ENCODE measurements at places on chromosomes 4 and X. TPM values are rescaled to one million over a fixed set of nuclear protein-coding genes. Genes with fewer than 3 reads are reported as not detected.

The RFC1 gene
- 74.6 TPM for total RNA-seq

The TSC22D3 gene
- total RNA-seq: 135 TPM

The RNF128 gene
- total RNA-seq: not detected

DNA sequence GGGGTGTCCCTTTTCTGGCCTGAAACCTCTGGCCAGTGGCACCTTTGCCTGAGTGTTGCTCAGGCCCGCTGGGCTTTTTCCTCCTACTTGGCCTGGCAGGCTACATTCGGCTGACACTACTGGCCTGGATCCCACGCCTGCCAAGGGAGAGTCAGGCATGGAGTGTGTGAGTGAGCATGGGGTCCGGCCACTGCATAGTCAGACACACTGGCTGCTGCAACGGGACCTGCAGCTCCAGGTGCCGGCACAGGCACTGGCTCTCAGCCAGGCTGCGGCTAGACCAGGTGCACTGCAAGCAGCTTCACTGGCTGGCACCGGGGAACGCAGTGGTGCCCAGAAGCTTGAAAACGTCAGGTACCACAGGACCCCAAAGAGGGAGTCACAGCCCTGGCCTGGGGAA, 434.9 kb downstream of the ARHGAP24 start:
- no peak for DNase-seq
- H3K36me3 ChIP-seq: no peaks in the 10 kb centered on the region
- H3K27ac ChIP-seq: no peak overlapping the region
- no peaks in the 10 kb centered on the region for H3K27me3 ChIP-seq
- no peaks in the 10 kb centered on the region for H3K4me1 ChIP-seq

GRCh38 chr4:94833394-94833793, 75.6 kb downstream of the BMPR1B start:
- no peaks in the 10 kb centered on the region for H3K27me3 ChIP-seq
- H3K36me3 ChIP-seq: no peaks in the 10 kb centered on the region
- no peaks in the 10 kb centered on the region for H3K4me1 ChIP-seq
- no peak for DNase-seq
- no peak overlapping the region for H3K4me3 ChIP-seq
- H3K27ac ChIP-seq: no peak overlapping the region

- no peak overlapping the region for H3K27ac ChIP-seq
- H3K4me3 ChIP-seq: no peak overlapping the region
- peaks cover 91% of the 10 kb centered on the region for H3K27me3 ChIP-seq
These were observed 26.5 kb downstream of the HAND2 start for GRCh38 chr4:173503330-173504180.

GRCh38 chr4:26075583-26075982, 161.6 kb downstream of the SMIM20 start:
- H3K36me3 ChIP-seq: peaks cover 21% of the 10 kb centered on the region
- no peak overlapping the region for H3K27ac ChIP-seq

DNA sequence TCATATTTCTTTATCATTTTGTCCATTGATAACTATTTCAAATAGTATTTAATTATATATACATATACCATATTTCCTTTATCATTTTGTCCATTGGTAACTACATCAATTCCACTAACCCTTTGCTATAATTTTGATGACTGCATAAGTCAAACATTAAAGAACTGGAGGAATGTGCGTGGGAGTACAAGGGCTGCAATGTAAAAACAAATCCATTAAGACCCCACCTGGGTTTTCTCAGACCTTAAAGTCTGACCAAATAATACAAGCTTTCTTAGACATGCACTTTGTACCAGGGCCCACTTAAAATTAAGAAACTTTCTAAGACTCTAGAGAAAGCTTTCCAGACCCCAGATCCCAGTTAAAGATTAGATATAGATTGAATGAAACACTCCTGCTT, 1622.4 kb upstream of the PCDH10 start:
- no peak overlapping the region for H3K4me3 ChIP-seq
- no peaks in the 10 kb centered on the region for H3K27me3 ChIP-seq
- H3K4me1 ChIP-seq: no peaks in the 10 kb centered on the region
- DNase-seq: no peak
- no peaks in the 10 kb centered on the region for H3K36me3 ChIP-seq

GRCh38 chr4:182642831-182643230, 274.4 kb downstream of the DCTD start:
- no peaks in the 10 kb centered on the region for H3K36me3 ChIP-seq
- H3K27ac ChIP-seq: no peak overlapping the region
- DNase-seq: no peak
- H3K4me3 ChIP-seq: no peak overlapping the region

- no peaks in the 10 kb centered on the region for H3K36me3 ChIP-seq
- H3K27me3 ChIP-seq: no peaks in the 10 kb centered on the region
- H3K27ac ChIP-seq: no peak overlapping the region
- H3K4me1 ChIP-seq: no peaks in the 10 kb centered on the region
These were observed 425.7 kb downstream of the GPAT3 start for GRCh38 chr4:83961575-83961974.

- H3K4me3 ChIP-seq: no peak overlapping the region
- H3K36me3 ChIP-seq: peaks cover 8% of the 10 kb centered on the region
- no peaks in the 10 kb centered on the region for H3K27me3 ChIP-seq
- H3K27ac ChIP-seq: no peak overlapping the region
- H3K4me1 ChIP-seq: peaks cover 26% of the 10 kb centered on the region
- no peak for DNase-seq
These were observed 2.6 kb downstream of the LSM6 start for GRCh38 chr4:146178126-146178525.

DNA sequence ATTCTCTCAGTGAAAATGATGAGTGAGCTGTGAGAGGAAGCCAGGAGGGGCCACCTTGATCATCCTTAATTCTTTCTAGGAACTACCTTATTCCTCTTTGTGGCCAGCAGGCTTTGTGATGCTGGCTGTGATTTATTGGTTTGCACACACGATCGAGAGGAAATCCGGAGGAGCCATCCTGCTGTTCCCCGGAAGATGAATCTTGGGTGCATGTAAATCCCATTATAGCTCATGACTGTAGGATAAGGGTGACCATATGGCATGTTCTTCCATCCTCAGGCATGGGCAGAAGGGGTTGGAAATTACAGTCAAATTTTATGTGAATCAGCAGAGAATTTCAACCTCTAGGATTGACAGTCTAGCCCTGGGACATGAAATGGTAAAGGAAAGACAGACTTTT, 254.5 kb downstream of the UNC5C start:
- H3K4me3 ChIP-seq: no peak overlapping the region
- H3K36me3 ChIP-seq: peaks cover 2% of the 10 kb centered on the region
- H3K4me1 ChIP-seq: peaks cover 17% of the 10 kb centered on the region
- DNase-seq: no peak

DNA sequence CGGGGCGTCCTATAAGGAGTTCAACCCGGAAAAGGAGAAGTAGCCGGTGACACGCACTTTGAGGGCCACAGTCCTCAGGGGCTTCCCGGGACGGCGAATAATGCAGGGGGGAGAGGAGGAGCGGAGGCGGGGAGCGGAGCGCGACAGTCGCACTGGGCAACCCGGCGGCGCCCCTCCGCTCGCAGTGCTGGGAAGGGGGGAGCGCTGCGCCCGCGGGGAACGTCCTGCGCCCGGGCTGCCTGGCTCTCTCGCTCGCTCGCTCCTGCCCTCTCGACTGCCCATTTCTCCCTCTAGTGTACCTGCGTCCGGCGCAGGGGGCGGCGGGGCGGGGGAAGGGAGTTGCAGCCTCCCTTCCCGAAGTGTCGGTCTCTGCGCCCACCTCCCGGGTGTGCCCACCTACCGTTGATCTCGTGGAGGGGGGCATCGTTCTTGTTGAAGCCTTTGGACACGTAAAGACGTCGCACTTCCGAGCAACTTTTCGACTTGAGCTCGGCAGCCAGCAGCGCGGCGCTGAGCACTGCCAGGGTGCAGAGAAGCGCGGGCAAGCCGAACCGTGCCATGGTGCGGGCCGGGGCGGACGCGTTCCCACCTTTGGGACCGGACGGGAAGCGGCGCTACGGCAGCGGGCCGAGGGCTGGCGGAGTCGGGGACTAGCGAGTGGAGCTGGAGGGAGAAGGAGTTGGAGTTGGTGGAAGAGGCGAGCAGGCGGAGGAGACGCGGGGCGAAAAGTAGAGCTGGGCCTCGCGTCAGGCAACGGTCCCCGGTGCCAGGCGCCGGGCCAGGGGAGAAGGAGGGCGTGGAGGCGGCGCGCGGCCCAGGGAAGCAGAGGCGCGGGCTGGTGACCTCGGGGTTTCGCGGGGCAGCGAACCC, 648 bp downstream of the GPC4 start:
- no peak overlapping the region for H3K27ac ChIP-seq
- peaks cover 3% of the 10 kb centered on the region for H3K4me1 ChIP-seq
- peak; percentile 28 for DNase-seq

DNA sequence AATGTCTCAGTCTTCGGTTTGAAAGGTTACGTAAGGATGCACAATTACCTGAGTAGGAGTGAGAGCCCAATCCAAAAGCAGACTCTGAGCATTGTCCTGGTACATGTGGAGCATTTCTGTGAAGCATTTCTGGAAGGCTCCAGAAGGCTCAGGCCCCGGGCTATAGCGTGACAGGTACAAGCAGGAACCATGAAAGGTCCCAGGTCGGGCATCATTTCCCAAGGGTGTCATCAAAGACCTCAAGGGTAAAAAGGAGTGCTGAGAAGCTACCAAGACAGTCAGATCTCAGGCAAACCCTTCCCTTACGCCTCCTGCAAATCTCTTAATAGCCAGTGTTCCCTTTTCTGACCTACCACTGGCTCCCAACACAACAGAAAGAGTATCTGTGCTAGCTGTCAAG, 30.8 kb downstream of the GPC4 start:
- H3K27me3 ChIP-seq: no peaks in the 10 kb centered on the region
- no peak overlapping the region for H3K4me3 ChIP-seq
- no peak overlapping the region for H3K27ac ChIP-seq

- H3K36me3 ChIP-seq: peaks cover 26% of the 10 kb centered on the region
- peak overlapping the region; percentile 51 for H3K4me3 ChIP-seq
- peak overlapping the region; percentile 73 for H3K27ac ChIP-seq
- H3K27me3 ChIP-seq: no peaks in the 10 kb centered on the region
These were observed 158.2 kb upstream of the MAP3K15 start for GRCh38 chrX:19673375-19674040.

DNA sequence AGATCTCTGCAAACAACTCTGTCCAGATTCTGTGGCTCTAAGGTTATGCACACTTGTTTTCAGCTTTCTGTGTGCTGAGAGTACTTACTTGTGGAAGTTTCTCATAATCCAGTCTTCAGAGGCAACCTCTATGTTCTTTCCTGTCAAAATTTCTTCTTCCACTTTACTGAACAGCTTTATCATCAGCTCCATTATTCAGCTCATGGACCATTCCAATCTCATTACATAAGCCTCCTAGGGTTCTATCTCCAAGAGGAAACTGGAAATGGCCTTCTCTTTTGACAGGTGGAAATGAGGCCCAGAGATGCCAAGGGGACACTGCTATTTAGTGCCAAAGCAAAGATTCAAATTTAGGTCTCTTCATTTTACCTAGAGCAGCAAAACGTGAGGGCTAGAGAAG, 61.3 kb downstream of the CHRDL1 start:
- no peaks in the 10 kb centered on the region for H3K36me3 ChIP-seq
- DNase-seq: no peak
- no peaks in the 10 kb centered on the region for H3K4me1 ChIP-seq

DNA sequence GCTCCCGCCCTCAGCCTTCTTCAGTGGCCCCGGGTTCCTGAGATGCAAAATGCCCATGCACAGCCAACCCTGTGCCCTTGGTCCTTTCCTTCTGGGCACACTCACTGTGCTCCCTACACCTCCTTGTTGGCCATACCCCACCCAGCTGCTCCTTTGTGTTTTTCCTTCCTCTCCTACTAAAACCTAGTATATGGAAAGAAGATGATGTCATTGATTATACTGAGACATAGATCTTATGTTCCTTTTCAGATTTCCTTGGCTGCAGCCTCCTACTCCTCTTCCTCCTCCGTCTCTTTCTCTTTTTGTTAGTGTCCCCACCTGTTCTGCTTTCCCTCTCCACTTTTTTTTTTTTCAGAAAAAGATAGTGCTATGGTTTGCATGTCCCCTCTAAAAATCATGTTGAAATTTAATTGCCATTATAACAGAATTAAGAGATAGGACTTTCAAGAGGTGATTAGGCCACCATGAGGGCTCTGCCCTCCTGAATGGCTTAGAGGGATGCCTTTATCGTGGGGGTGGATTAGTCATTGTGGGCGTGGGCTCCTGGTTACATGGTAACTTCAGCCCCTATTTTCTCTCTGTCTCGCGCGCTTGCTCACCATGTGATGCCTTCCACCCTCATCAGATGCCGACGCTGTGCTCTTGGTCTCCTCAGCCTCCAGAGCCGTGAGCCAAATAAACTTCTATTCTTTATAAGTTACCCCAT, 254.9 kb upstream of the GATB start:
- H3K27ac ChIP-seq: no peak overlapping the region
- H3K36me3 ChIP-seq: peaks cover 10% of the 10 kb centered on the region
- DNase-seq: no peak
- H3K27me3 ChIP-seq: no peaks in the 10 kb centered on the region
- peaks cover 20% of the 10 kb centered on the region for H3K4me1 ChIP-seq

DNA sequence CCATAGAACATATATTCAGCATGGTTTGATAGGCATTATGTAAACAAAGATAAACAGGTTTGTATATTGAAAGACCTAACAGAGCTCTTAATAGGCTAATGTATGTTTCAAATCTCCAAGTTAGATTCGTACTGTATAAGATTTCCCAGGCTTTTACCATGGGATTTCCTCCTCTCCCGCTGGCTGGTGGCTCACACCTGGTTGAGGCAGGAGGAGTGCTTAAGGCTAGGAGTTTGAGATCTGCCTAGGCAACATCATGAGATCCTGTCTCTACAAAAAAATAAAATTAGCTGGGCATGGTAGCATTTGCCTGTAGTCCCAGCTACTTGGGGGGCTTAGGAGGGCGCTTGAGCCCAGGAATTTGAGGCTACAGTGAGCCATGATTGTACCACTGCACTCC, 5.4 kb downstream of the CPE start:
- H3K4me3 ChIP-seq: no peak overlapping the region
- DNase-seq: no peak
- H3K4me1 ChIP-seq: no peaks in the 10 kb centered on the region
- H3K27ac ChIP-seq: no peak overlapping the region

DNA sequence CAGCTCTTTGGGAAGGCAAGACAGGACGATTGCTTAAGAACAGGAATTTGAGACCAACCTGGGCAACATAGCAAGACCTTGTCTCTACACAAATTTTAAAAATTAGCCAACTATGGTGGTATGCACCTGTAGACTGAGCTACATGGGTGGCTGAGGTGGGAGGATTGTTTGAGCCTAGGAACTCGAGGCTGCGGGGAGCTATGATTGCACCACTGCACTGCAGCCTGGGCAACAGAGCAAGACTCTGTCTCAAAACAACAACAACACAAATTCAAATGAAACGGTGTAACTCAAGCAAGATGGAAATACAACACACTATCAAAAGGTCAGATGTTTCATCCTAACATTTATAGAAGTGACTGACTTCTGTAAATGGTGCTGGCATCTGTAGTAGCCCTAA, 37.1 kb downstream of the XG start:
- H3K27ac ChIP-seq: no peak overlapping the region
- H3K4me3 ChIP-seq: no peak overlapping the region
- no peak for DNase-seq
- no peaks in the 10 kb centered on the region for H3K27me3 ChIP-seq
- no peaks in the 10 kb centered on the region for H3K36me3 ChIP-seq
- H3K4me1 ChIP-seq: no peaks in the 10 kb centered on the region
